SK-N-DZ (cell line): ENCODE measurements at places on chromosomes 4 and X.

DNA sequence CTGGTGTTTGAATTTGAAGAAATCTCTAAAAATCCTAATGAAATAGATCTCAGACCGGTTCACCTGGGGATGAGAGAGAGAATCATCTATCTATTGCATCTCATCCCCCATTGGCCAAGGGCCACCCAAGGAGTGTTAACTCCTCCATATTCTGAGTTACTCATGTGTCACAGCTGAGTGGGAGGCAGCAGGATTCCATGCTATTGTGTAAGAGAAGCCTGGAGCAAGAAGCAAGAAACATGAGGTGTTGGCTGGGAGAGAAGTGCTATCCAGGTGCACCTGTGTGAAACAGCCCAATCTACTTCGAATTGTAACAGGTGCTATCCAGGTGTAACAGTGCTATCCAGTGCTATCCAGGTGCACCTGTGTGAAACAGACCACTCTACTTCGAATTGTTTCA, 150.3 kb upstream of the MAOA start:
- DNase-seq: no peak

GRCh38 chr4:77159806-77160205, 2.8 kb downstream of the CCNG2 start:
- no peak for DNase-seq

DNA sequence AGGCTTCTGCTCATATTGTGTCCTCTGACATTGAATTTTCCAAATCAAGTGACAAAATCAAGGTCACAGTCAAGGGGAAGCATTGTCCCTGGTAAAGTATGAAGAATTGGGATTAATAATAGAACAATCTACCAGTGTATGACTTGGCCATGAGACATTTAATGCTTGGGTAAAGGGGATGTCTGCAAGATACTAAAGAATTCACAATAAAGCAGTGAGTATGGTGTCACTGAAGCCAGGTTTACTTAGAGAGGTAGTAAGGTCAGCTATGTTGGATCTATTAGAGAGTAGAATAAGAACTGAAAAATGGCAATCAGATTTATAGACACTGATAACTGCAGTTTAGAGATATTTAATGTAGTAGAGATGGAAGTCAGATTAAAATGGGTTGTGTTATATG, 349.2 kb downstream of the BMPR1B start:
- DNase-seq: no peak

- no peak for DNase-seq
These were observed 67.4 kb downstream of the CNGA2 start for GRCh38 chrX:151801980-151802379.

DNA sequence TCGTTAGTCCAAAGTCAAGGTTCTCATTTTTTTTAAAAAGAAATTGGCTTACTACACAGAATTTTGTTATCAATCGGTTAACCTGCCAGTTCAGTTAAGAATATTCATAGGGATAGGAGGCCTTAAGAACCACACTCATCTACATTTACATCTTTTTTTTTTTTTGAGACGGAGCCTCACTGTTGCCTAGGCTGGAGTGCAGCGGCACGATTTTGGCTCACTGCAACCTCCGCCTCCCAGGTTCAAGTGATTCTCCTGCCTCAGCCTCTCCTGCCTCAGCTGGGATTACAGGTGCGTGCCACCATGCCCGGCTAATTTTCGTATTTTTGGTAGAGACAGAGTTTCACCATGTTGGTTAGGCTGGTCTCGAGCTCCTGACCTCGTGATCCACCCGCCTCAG, 33.7 kb downstream of the ABCE1 start:
- no peak for DNase-seq
